Placental pericyte (primary cell): ENCODE measurements at places on chromosomes 16 and 17. TPM values are rescaled to one million over a fixed set of nuclear protein-coding genes. Genes with fewer than 3 reads are reported as not detected.

The SBK1 gene
- under 0.01 TPM in 1 of 2 replicates, not detected in the other for total RNA-seq

The C16orf92 gene
- not detected in 2 replicates for total RNA-seq

The SLFN12 gene
- 6.3 and 20.3 TPM in 2 replicates for total RNA-seq

The KRTAP3-2 gene
- not detected in 2 replicates for total RNA-seq

The HYDIN gene
- total RNA-seq = 0.14 and 0.22 TPM in 2 replicates

The CDRT4 gene
- 1.7 and 4.8 TPM in 2 replicates for total RNA-seq

The KSR1 gene
- total RNA-seq = 46.8 and 104 TPM in 2 replicates

The GSPT1 gene
- 111 and 153 TPM in 2 replicates for total RNA-seq

The FOXN1 gene
- total RNA-seq = not detected in 2 replicates

The RHBDL3 gene
- under 0.01 TPM in 1 of 2 replicates, not detected in the other for total RNA-seq

The OTOA gene
- not detected in 2 replicates for total RNA-seq

The GHDC gene
- 15.6 and 21.0 TPM in 2 replicates for total RNA-seq

The TNFRSF13B gene
- total RNA-seq = not detected in 2 replicates

The CACNG3 gene
- not detected in 2 replicates for total RNA-seq

The ZSCAN10 gene
- total RNA-seq = not detected in 2 replicates

The SLC7A6OS gene
- 10.5 and 12.3 TPM in 2 replicates for total RNA-seq

The EFCAB3 gene
- total RNA-seq = not detected in 2 replicates

The CEMP1 gene
- total RNA-seq = not detected in 2 replicates

The FOXJ1 gene
- not detected in 2 replicates for total RNA-seq

The CLEC18A gene
- total RNA-seq = 0.14 and 0.66 TPM in 2 replicates

The AP2B1 gene
- 105 and 107 TPM in 2 replicates for total RNA-seq

The SKAP1 gene
- not detected in 2 replicates for total RNA-seq

The IGFBP4 gene
- total RNA-seq = 258 and 263 TPM in 2 replicates

The GALK1 gene
- 24.7 and 37.7 TPM in 2 replicates for total RNA-seq

The CASKIN1 gene
- under 0.01 and 0.22 TPM in 2 replicates for total RNA-seq

The PLXDC1 gene
- total RNA-seq = 0.22 TPM in 1 of 2 replicates, not detected in the other

The MPP2 gene
- 0.43 and 1.3 TPM in 2 replicates for total RNA-seq

The DPEP1 gene
- 0.88 TPM in 1 of 2 replicates, not detected in the other for total RNA-seq
